ENCODE measurements at places on chromosomes 12 and 14. TPM values are rescaled to one million over a fixed set of nuclear protein-coding genes. Genes with fewer than 3 reads are reported as not detected.

Gene BEGAIN
- total RNA-seq = 3.0 TPM

Gene TAS2R9
- total RNA-seq = not detected

Gene PRPH
- total RNA-seq = 0.70 TPM

Gene NUAK1
- total RNA-seq = 35.6 TPM

Gene CRACR2A
- 2.2 TPM for total RNA-seq

- H3K27ac ChIP-seq = no peak overlapping the region
- H3K36me3 ChIP-seq = peaks cover under 1% of the 10 kb centered on the region
- H3K4me3 ChIP-seq = no peak overlapping the region
- DNase-seq = no peak
Observed at GRCh38 chr14:91128699-91129098, 14.8 kb downstream of the DGLUCY start.

GRCh38 chr12:54865683-54866324 lies 11.5 kb downstream of the MUCL1 start:
- H3K4me3 ChIP-seq = no peak overlapping the region
- H3K27me3 ChIP-seq = peaks cover 17% of the 10 kb centered on the region
- DNase-seq = no peak
- no peak overlapping the region for H3K27ac ChIP-seq
- H3K36me3 ChIP-seq = no peaks in the 10 kb centered on the region

GRCh38 chr12:127785540-127785939 lies 481.4 kb upstream of the TMEM132C start:
- no peaks in the 10 kb centered on the region for H3K36me3 ChIP-seq
- peaks cover 6% of the 10 kb centered on the region for H3K4me1 ChIP-seq
- H3K4me3 ChIP-seq = no peak overlapping the region
- H3K27me3 ChIP-seq = no peaks in the 10 kb centered on the region
- DNase-seq = no peak

DNA sequence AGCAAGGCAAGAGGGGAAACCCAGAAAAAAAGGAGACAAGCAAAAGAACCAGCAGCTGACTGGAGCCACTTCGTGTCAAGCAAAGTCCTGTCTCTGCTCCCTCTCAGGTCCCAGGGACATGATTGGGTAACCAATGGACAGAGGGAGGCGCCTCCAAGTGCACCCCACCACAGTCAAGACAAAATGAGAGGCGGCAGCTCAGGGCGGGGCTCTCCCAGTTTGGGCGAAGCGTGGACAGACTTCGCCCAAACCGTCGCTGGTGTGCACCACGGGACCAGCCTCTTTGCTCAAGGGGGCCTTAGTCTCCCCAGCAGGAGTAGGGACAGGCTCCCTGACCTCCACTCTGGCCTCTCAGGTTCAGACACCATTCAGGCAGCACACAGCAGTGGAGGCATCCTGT lies 1.5 kb upstream of the BEGAIN start:
- H3K27me3 ChIP-seq = peaks cover 45% of the 10 kb centered on the region
- DNase-seq = no peak
- no peaks in the 10 kb centered on the region for H3K36me3 ChIP-seq
- no peak overlapping the region for H3K27ac ChIP-seq
- no peaks in the 10 kb centered on the region for H3K4me1 ChIP-seq
- peak overlapping the region; percentile 70 for H3K4me3 ChIP-seq

GRCh38 chr14:77565289-77565993 lies 51.0 kb downstream of the SPTLC2 start:
- no peak overlapping the region for H3K27ac ChIP-seq
- H3K27me3 ChIP-seq = no peaks in the 10 kb centered on the region
- no peaks in the 10 kb centered on the region for H3K4me1 ChIP-seq
